ENCODE measurements at places on chromosomes 6 and 20. TPM values are rescaled to one million over a fixed set of nuclear protein-coding genes. Genes with fewer than 3 reads are reported as not detected.

The SLC35A1 gene
- polyA plus RNA-seq, result 9.7 TPM

The VSTM2L gene
- polyA plus RNA-seq, result 0.78 TPM

The NMBR gene
- 0.06 TPM for polyA plus RNA-seq

The MLIP gene
- polyA plus RNA-seq, result 2.0 TPM

The SAMD3 gene
- polyA plus RNA-seq, result 0.49 TPM

The RBM24 gene
- 3.3 TPM for polyA plus RNA-seq
